ENCODE measurements at places on chromosomes 5 and 9.

- DNase-seq: no peak
Measured at GRCh38 chr9:114613087-114613486, 2.0 kb downstream of the TMEM268 start.

DNA sequence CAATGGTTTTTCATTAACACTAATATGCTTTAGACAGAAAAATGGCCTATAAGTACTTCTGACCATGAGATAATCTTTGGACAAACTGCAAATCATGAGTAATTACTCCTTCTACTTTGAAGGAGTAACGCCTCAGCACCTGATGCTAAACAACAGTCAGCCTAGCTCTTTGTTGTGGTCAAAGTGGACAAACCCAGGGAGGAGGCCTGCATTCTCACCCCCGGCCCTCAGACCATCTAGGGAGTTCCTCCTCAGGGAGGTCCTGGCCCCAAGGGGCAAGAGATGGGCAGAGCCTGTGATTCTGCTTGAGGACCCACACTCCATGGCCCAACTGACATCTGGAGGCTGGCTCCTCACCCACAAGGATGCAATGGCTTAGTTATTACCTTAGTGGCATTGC lies 48.2 kb upstream of the ANGPTL2 start:
- DNase-seq: no peak

GRCh38 chr9:127452691-127453090 lies 1.4 kb downstream of the LRSAM1 start:
- DNase-seq: no peak

DNA sequence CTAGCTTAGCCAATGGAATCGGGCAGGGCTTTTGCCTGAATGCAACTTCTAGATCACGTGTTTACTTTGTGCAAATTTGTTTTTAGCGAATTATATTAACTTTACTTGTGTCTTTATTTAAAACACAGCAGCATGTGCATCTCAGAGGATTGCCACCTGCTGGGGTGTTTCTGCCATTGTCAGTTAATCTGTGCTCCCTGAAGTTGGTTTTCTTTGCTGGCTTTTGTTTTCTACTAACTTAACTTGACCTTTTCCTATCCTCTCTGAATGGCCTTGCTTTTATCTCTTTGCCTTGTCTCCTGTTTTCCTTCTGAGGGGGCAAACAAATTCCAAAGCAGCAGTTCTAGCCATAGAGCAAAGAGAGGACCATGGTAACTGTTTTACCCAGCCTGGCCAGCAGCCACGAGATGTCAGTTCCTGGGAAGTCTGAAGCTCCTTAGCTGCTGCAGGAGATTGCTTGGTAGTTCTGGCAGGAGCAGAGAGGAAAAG lies 67.6 kb downstream of the ARHGEF28 start:
- DNase-seq: no peak

DNA sequence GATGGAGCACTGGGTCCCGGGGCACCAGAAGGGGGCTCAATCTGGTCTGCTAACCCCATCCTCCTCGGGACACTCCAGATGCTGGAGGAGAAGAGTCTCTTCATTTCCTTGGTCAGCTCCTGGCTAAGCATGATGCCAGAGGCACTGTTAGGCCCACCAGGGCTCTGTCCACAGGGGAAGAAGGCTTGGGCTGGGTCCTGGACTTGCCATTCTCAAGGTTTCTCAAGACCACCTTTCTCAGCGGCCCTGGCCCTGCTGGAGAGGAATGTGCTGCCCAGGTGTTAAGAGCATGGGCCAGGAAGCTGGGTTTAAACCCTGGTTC lies 7.9 kb downstream of the SH2D3C start:
- DNase-seq: no peak

DNA sequence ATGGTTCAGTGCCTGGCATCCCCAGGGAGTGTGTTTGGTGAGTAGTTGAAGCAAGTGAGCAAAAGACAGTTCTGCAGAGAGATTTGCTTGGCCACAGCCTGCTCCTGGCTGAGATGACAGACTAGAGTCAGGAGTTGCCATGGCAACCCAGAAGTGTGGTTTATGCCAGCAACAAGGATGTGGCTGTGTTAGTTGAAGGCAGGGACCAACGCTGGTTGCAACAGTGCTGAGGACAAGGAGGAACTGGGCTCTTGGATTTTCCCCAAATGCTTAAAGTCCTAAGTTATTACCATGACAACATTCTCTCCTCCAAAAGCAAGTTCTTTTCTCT lies 2.7 kb downstream of the NXNL2 start:
- DNase-seq: no peak

DNA sequence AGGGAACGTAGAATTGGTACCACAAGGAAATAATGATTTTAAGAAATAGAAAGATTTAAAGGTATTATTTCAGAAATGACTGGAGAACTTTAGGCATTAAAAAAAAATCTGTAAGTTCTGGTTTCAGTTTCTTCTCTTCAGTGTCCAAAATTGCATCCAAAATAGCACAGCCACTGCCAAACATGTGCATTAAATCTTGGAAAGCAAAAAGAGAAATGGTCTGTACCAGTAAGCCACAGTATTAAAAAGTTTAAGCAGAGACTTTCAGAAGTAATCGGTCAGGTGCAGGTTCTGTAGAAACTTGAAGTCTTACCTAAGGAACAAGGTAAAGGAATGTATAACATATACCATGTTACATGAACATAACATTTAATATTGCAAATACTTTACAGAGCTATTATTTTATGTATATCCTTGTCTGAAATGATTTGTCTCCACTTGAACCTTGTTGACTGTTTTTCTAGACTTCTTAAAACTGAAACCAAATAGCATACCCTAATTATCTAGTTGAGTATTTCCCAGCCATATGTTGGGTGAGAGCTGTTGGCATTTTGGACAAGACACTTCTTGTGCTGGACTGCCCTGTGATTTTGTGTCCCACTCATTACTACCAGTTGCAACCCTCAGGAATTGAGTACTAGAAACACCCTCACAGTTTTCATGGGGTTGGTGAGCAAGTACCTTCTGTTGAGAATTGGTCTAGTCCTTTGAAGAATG lies 32.1 kb downstream of the NIPBL start:
- no peak for DNase-seq

- no peak for DNase-seq
Measured at GRCh38 chr5:56145511-56145910, 87.6 kb downstream of the ANKRD55 start.

DNA sequence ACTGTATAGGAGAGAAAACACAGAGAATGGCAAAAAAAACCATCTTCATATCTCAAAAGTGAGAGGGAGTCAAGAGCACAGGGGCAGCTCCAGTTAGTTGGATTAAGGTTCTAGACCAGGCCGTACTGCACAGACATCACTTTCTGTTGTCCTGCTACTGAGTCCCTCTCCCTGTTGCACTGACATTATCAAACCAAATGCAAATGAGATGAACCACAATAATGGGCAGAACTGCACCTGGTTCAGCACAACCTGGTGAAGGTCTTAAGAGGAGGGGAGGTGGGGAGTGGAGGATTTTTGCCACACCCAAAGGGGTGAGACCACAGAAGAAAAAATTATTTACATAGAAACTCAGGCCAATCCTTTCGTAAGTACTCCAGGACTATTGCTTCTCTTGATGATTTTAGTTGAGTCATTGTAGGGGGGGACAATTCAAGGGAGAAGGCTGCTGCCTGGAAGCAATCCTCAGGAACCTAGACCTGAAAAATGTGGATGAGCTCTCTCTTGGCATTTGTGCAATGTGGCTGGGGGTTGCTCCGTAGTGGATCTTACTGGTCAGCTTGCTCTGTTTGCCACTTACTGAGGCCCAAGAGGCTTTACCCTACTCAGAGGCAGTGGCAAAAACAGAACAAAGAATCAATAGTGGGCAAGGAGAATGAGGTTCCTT lies 94.5 kb upstream of the PPP1R2B start:
- DNase-seq: no peak

- no peak for DNase-seq
Measured at GRCh38 chr5:178589180-178590140, 733 bp downstream of the COL23A1 start.

DNA sequence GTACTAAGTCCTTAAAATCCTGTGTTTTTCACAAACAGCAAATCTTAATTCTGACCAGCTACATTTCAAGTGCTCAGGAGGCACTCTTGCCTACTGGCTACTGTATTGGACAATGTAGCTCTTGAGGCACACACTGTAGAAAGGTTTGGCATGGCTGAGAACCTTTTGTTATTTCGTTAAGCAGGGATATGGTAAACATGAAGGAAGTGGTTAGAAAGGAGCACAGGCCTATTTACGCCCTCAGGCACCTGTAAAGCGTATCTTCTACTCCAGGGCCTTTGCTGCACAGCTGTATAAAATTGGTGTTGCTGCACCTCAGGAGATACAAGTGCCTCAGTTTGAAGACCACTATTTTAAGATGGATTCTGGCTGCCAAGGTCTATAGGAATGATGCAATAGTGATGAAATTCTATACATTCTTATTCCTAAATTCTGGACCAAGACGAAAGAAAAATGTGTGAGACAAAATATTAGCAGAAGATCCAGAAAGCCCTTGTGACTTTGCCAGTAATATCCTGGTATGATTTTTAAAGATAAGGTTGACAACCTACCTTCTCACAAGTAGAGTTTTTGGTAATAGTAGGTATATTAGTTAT lies 9.3 kb upstream of the OTULIN start:
- no peak for DNase-seq

GRCh38 chr5:38548064-38548759 lies 8.2 kb downstream of the LIFR start:
- DNase-seq: no peak

DNA sequence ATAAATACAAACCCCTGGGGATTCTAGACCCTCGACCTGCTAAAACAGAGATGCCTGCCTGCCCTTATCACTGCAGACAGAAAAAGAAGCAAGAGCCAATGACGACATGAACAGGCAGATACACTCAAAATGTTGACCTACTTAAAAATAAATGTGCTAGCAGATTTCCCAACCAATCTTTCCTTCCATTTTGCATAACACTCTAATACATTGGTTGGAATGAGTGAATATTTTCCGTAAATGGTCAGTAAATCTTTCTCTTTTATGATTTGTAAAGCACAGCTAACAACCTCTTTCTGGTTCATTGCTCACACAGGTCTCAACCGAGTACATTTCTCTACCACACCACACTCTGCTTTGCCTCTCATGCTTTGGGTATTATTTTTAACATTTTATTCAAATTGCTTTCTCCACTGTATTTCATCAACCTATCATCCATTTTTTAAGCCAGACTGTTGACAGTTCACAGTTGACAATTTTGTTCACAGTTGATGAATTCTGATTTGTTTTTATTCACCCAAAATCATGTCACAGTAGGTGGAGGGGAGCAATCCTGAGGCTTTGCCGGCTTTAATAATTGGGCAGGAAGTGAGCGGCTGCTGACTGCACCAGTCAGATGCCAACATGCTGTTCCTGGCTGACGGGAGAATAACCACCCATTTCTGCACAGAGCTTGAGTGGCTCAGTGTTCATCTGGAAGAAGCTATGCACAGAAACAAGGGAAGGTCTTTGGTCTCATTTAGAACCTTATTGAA lies 426.6 kb downstream of the SPOCK1 start:
- DNase-seq: no peak

- DNase-seq: no peak
Measured at GRCh38 chr5:92179651-92180050, 796.5 kb upstream of the ARRDC3 start.

DNA sequence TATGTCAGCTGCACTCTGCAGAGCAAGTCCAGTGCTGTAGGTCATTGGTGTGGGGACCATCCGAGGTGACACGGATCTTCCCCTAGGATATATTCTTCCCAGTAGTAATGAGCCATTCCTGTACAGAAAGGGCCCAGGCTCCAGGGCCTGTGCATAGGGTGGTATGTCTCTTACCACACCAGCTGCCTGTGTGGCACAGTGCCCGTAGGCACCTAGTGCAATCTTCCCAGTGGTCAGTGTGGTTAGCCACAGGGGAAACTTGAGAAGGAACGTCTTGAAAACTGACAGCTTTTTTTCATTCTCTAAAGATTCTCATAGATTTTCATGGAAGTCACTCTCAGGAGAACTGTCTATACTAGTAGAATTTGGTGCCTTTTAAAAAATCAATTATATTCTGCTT lies 39.8 kb downstream of the CYSTM1 start:
- DNase-seq: no peak

GRCh38 chr5:60297658-60298057 lies 402.3 kb downstream of the DEPDC1B start:
- no peak for DNase-seq

DNA sequence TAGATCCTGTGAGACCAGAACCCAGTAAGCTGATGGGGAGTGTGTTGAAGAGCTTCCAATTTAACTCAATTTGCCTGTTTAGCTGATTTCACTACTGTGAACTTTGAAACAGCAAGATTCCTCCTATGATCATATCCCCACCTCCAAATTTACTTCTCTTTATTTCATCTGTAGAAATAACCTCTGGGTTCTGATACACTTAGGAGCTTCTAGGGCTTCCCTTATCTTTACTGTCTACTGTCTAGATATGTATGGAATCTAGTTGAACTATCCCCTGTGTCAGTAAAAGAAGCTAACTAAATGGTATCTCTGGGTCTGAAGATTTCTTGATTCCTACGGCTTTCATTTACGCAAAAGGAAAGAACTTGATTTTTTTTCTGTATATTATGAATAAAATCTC lies 116.8 kb downstream of the GCNT1 start:
- no peak for DNase-seq
